ENCODE measurements at places on chromosomes 3 and 15. TPM values are rescaled to one million over a fixed set of nuclear protein-coding genes. Genes with fewer than 3 reads are reported as not detected.

DNA sequence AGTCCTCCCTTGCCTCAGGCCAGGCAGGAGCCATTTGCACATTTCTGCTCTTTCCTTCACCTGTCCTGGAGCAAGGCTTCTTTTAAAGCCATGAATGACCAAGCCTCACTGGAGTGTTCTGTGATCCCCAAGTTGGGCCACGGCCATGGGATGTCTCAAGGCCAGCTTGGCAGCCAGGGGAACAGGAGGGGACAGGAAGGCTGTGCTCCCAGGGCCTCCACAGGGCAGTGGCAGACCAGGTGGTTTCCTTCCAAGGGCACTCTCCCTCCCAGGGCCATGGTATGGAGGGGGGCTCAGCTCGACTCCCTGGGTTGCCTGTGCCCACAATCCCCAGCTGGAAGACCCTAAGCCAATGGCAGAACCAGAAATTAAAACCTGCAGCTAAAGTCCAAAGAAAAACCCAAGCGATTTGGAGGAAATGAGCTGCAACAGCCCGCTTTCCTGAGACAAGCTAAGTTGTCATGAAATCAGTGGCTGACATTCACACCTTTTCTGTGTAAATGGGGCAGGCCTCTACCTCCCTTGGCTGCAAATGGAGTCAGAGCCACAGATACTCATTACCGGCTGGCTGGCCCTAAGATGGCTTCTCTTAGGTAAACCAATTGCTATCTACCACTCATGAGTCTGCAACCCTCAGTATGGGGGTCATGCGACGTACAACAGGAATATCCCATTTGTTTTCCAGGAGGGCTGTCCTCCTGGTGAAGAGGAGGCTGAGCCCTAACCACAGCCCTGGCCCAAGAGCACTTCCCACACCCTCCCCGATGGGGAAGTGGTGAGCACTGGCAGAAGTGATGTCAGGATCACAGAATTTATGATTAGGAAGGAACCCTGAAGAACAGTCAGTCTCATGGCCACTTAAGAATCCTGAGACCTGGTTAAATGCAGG lies 83.3 kb downstream of the SNRK start:
- no peaks in the 10 kb centered on the region for H3K27me3 ChIP-seq
- DNase-seq = no peak
- no peak overlapping the region for H3K4me3 ChIP-seq
- no peak overlapping the region for H3K27ac ChIP-seq
- no peaks in the 10 kb centered on the region for H3K4me1 ChIP-seq
- H3K36me3 ChIP-seq = no peaks in the 10 kb centered on the region

DNA sequence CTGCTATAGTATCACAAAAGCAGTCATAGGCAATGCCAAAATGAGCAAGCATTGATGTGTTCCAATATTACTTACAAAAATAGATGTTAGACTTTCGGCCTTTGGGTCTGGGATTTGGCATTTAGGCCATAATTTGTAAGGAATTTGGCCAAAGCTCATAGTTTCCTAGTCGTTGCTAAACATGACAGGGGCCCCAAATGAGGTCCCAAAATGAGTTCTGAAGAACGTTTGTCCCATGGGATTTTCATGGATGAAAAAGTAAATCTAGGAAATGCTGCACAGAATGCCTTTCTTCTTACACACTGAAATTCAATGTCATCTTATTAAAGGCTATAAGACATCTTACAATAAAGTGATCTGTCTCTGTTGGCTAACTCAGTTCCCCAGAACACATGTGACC lies 456.0 kb downstream of the CNTN4 start:
- no peak for DNase-seq
- H3K27me3 ChIP-seq = no peaks in the 10 kb centered on the region
- H3K27ac ChIP-seq = no peak overlapping the region
- no peaks in the 10 kb centered on the region for H3K36me3 ChIP-seq
- H3K4me1 ChIP-seq = no peaks in the 10 kb centered on the region

DNA sequence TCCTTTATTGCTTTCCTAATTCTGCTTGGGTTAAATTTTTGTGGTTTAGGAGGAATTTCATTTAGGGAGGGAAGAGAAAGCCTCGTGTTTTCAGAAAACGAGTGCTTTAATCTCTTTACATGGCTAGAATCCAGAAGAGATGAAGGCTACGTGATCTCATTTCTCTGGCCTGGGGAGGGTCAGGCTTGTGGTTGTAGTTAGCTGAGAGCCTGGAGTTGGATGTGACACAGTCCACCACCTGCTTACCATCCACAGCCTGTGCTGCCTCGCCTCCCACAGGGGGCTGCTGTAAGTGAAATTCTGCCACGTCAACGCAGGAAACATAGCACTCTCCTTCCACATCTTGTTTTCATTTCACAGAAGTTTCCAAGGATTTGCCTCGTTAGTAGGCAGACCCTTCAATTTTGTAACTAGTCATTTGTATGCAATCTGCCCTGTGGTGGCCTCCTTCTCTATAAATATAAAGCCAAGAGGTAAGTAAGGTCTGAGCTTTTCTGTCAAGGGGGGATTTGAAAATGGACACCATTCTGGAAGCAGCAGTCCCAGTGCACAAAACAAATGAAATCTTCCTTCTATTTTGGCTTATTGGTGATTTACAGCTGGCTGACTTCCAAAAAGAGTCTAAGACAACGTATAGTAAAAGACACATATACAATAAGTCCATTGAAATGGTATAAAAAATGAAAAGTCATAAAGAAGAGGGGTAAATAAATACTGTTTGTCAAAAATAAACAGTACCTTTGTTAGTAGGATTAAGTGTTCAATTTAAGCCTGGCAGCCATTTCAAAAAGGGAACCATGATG lies 3.4 kb downstream of the GXYLT2 start:
- no peak overlapping the region for H3K4me3 ChIP-seq
- no peaks in the 10 kb centered on the region for H3K36me3 ChIP-seq
- H3K4me1 ChIP-seq = peaks cover 19% of the 10 kb centered on the region
- peak; percentile 46 for DNase-seq
- no peak overlapping the region for H3K27ac ChIP-seq

GRCh38 chr3:47113669-47114365 lies 50.1 kb downstream of the SETD2 start:
- H3K27ac ChIP-seq = no peak overlapping the region
- H3K4me1 ChIP-seq = no peaks in the 10 kb centered on the region
- H3K27me3 ChIP-seq = no peaks in the 10 kb centered on the region
- DNase-seq = no peak
- peaks cover 17% of the 10 kb centered on the region for H3K36me3 ChIP-seq

DNA sequence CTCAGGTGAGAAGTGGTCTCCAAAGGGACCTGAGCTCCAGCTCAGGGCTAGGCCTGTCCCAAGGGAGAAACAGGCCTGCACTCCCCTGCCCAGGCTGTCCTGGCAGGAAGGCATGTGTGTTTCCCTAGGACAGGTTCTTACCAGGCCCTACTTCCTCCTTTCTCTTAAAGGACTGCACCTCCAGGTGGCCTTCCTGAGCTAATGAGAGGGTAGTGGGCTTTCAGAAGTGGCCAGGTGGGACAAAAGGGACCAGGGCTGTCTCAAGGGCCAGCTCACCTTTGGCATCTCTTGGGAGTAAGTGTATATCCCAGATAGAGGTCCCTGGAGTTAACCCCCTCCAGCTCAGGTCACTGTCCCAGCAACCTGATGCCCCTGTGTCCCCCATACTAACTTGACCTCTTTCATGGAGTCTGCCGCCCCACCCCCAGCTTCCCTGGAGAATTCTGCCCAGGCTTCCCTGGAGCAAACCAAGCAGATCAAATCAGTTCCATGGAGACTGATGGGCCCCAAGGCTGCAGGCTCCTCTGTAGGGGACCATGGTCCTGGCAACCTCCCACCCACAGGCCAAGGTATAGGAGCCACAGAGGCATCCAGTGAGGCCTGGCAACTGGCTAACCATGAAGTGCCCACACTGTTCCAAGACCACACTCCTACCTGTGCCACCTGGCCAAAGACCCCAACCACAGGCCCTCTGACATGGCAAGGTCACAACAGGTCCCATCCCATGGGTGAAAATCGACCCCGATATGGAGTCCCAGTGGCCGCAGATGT lies 67.6 kb downstream of the ZNF445 start:
- H3K27ac ChIP-seq = no peak overlapping the region
- no peak for DNase-seq
- no peak overlapping the region for H3K4me3 ChIP-seq
- no peaks in the 10 kb centered on the region for H3K36me3 ChIP-seq

DNA sequence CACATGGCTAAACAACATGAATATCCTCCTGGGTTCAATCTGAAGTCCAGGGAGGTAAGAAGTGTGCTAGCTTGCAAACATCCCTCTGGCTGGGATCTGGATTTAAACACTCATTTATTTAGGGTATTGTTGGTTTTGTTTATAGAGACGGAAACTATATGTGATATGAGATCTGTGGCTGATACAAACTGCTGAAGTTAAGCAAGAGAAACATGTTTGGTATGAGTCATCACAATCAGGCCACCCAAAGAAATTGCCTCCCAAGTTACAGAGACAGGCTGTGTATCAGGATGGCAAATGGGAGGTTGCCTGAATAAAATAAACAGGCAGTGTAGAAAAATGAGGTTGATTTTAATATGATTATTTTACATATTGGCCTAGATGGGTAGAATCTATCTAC lies 562.1 kb downstream of the IGSF11 start:
- no peaks in the 10 kb centered on the region for H3K36me3 ChIP-seq
- no peak overlapping the region for H3K27ac ChIP-seq
- DNase-seq = no peak
- H3K4me1 ChIP-seq = no peaks in the 10 kb centered on the region

GRCh38 chr3:177287231-177287630 lies 89.9 kb upstream of the TBL1XR1 start:
- no peaks in the 10 kb centered on the region for H3K27me3 ChIP-seq
- no peaks in the 10 kb centered on the region for H3K4me1 ChIP-seq
- H3K36me3 ChIP-seq = no peaks in the 10 kb centered on the region

DNA sequence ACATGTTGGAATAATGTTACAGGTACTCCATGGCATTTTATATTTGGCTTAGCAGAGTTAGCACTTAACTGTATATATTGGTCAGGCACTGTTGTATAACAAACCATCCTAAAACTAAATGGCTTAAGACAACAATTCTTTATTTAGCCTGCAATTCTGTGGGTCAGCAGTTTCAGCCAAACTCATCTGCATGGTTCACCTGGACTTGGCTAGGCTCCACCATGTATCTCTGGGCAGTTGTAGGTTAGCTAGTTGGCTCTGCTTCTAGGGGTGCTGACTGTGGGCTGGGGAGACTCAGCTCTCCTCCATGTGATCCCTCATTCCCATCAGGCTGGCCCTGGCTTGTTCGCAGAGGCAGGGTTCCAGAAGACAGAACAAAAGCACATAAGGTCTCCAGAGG lies 34.4 kb downstream of the RARB start:
- no peak for DNase-seq
- no peak overlapping the region for H3K4me3 ChIP-seq
- peaks cover 16% of the 10 kb centered on the region for H3K4me1 ChIP-seq
- no peaks in the 10 kb centered on the region for H3K36me3 ChIP-seq
- H3K27ac ChIP-seq = no peak overlapping the region

DNA sequence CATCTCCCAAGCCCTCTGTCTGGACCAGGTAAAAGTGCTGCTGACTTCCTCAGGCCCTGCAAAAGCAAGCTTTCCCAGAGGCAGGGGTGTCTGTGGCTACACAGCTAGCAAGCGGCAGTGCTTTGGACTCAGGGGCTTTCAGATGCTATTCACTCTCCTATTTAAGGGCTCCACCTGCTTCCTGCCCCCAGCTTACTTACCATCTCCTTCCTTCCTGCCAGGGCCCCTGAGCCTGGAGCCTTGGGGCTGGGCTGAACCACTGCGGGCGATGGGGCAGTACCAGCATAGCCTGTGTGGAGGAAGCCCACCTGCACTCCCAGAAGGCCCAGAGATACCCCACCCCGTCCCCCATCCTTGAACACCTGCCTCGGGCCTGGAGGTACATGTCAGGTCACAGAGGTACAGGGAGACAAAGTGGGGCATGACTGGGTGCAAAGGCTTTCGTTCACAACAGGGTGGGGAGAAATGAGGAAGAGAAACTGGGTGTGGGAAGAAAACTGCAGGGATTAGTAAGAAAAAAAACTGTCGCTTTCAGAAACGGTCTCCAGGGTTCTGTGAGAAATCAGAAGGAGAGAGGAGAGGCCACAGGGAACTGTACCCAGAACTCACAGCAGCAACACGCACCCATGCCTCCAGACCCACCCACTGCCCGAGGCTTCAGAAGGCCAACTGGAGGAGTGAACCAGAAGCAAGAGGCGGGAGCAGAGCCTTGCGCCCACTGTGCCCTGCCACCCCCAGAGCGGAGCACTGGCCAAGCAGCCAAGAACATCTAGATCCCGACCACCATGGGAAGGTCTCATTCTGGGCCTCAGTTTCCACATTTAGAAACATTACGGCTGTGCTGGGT lies 49.5 kb downstream of the CCDC12 start:
- no peaks in the 10 kb centered on the region for H3K27me3 ChIP-seq
- H3K27ac ChIP-seq = no peak overlapping the region
- no peak for DNase-seq
- peaks cover 65% of the 10 kb centered on the region for H3K4me1 ChIP-seq
- no peak overlapping the region for H3K4me3 ChIP-seq

GRCh38 chr3:158395421-158395820 lies 175.6 kb upstream of the MLF1 start:
- H3K4me3 ChIP-seq = no peak overlapping the region
- H3K36me3 ChIP-seq = no peaks in the 10 kb centered on the region
- H3K27ac ChIP-seq = no peak overlapping the region
- no peaks in the 10 kb centered on the region for H3K4me1 ChIP-seq

- no peaks in the 10 kb centered on the region for H3K4me1 ChIP-seq
- no peaks in the 10 kb centered on the region for H3K27me3 ChIP-seq
- no peak for DNase-seq
Measured at GRCh38 chr3:41583014-41583413, 378.9 kb downstream of the ULK4 start.

GRCh38 chr3:171878461-171879225 lies 35.5 kb downstream of the TMEM212 start:
- no peak overlapping the region for H3K4me3 ChIP-seq
- H3K4me1 ChIP-seq = peaks cover 24% of the 10 kb centered on the region
- no peaks in the 10 kb centered on the region for H3K36me3 ChIP-seq
- no peaks in the 10 kb centered on the region for H3K27me3 ChIP-seq
- no peak for DNase-seq

GRCh38 chr3:46089237-46090011 lies 62.1 kb upstream of the XCR1 start:
- H3K4me1 ChIP-seq = no peaks in the 10 kb centered on the region
- no peak overlapping the region for H3K4me3 ChIP-seq
- H3K27ac ChIP-seq = no peak overlapping the region
- H3K27me3 ChIP-seq = no peaks in the 10 kb centered on the region
- H3K36me3 ChIP-seq = no peaks in the 10 kb centered on the region

DNA sequence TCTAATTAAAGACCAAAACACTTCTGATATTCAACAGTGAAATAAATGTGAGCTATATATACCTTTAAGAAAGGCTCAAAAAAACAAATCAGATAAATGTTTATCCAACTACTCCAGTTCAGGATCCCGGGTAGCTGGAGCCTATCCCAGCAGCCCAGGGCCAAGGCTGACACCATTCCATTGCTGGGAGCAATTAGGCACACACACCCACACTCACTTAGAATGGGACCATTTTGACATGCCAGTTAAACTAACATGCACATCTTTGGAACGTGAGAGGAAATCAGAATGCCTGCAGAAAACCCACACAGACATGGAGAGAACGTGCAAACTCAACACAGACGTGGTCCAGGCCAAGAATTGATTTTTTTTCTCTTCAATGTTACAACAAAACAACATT lies 30.0 kb upstream of the PLSCR4 start:
- no peak overlapping the region for H3K27ac ChIP-seq
- H3K4me1 ChIP-seq = no peaks in the 10 kb centered on the region
- H3K4me3 ChIP-seq = no peak overlapping the region

The CYP19A1 gene
- 0.26 TPM for total RNA-seq

The THSD4 gene
- 16.1 TPM for total RNA-seq

The ZNF770 gene
- 7.6 TPM for total RNA-seq

The NUTM1 gene
- total RNA-seq = not detected

The ANKUB1 gene
- total RNA-seq = not detected

The CHRD gene
- 47.2 TPM for total RNA-seq

The LHFPL4 gene
- total RNA-seq = 0.66 TPM

The TGM4 gene
- not detected for total RNA-seq

The AAGAB gene
- total RNA-seq = 12.5 TPM

The GRIP2 gene
- total RNA-seq = 0.26 TPM

The GPR27 gene
- total RNA-seq = 0.33 TPM

Measured in body of pancreas (tissue), 4 donors.